ENCODE measurements at places on chromosomes 6 and 20.

DNA sequence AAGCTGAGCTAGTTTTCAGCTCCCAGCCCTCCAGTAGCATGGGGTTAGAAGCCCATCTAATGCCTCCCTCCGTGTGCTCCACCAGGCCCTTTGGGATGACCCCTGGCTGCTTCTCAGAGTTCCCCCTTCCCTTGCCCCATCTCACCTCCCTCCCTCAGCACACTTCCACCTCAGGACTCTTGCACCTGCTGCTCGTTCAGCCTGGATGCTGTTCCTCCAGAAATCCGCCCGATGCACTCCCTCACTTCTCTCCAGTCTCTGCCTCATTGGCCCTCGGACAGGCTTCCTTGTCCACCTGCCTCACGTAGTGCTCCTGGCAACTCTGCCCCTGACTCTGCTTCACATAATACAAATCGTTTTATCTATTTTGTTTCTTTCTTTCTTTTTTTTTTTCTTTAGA lies 26.8 kb downstream of the FGD2 start:
- DNase-seq: no peak

DNA sequence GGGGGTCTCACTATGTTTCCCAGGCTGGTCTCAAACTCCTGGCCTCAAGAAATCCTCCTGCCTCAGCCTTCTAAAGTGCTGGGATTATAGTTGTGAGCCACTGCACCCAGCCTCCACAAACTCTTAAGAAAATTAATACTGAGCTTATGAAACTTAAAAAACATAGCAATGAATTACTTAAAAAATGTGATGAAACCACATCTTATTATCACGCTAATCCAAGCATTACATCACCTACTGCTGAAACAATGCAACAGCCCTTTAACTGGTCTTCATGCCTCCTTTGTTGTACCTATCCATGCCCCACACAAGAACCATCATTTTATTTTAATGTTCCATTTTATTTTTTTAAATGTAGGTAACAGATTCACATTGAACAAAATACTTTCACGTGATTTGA lies 24.9 kb downstream of the SESN1 start:
- no peak for DNase-seq

- DNase-seq: no peak
Observed at GRCh38 chr20:31474097-31474436, 860 bp downstream of the DEFB124 start.

DNA sequence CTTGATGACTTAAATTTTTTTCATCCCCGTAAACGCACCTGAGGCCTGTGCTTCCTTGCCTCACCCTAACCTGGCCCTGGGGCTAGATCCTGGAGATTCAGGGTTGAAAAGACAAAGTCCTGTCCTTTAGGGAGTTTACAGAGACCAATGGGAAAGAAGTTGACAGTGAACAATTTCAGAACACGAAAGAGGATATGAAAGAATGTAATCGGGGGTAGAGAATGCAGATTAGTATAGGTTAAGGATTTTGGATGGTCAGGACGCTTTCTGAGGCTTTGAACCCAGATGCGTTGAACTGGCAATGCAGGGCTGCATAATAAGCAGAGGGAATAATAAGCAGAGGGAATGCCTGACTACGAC lies 1.7 kb upstream of the FBXO5 start:
- DNase-seq: no peak

- no peak for DNase-seq
Observed at GRCh38 chr20:33999025-33999649, 5.4 kb downstream of the RALY start.

- DNase-seq: no peak
Observed at GRCh38 chr6:168865-169455, 123.3 kb upstream of the DUSP22 start.

DNA sequence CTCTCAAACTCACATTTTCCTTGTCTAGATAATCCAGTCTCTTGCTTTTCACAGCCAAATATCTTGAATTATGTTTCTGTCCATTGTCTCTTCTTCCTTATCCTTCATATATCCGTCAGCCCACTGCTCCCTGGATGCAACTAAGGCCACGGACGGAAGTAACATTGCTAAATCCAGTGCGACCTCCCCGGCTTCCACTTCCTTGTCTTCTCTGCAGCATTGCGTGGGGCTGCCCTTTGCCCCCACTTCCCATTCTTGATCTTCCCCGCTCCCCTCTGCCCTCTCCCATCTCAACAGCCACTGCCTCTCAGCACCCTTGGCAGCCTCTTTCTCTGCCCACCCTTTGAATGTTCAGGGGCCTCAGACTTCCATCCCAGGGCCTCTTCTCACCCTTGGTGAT lies 190.4 kb upstream of the UST start:
- no peak for DNase-seq

GRCh38 chr20:57090590-57091560 lies 175.6 kb downstream of the BMP7 start:
- no peak for DNase-seq

DNA sequence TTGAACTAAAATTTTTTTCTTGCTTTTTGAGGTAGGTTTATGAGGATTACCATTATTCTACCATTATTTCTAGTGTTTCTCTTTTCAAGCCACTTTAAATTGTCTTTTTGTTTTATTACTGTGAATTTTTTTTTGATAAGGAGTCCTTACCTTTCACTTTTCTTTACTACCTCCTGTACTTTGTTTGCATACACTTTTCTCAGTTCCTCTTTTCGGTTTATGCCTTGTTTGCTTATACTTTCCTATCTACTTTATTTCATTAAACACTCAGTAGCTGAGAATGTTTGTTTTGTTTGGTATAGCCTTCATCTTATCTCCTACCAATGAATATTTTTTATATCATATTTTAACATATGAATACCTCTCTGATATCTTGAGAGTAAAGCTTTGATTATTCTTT lies 147.9 kb downstream of the TFAP2B start:
- DNase-seq: no peak

- DNase-seq: no peak
Observed at GRCh38 chr6:83273596-83273995, 80.4 kb downstream of the RWDD2A start.

- DNase-seq: no peak
Observed at GRCh38 chr6:157092736-157093135, 230.6 kb downstream of the TMEM242 start.

DNA sequence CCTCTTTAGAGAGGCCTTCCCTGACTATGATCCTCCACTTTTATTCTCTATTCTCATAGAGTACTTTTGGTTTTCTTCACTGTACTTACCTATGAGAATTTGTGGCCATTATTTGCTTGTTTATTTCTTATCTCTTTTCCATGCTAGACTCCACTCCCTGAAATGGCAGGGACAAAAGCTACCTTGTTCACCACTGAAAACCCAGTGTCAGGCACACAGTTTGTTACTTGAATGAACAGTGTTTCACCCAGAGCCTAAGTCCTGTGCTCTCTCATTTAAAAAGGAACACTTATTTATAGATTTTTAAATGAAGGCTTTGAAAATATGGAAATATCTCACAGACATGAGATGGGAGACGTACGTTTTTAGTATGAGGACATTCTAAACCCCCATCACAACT lies 47.7 kb upstream of the ENPP5 start:
- DNase-seq: no peak

DNA sequence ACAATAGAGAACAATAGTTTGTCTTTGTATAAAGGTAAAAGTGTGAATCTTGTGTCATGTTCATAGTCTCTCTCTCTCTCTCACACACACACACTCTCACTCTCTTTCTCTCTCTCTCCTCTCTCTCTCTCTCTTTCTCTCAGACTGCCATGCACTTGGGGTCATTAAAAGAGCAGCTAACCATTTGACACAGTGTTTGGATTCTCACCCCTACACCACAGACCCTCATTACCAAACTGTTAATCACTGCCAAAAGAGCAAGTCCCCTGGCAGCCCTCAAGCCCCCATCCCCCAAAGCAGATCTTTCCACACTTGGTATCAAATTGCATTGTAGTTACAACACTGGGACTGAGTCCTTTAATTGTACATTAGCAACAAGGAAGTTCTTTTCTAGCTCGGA lies 305.8 kb upstream of the RSPO3 start:
- DNase-seq: no peak

- DNase-seq: no peak
Observed at GRCh38 chr6:14000901-14001300, 76.1 kb downstream of the RNF182 start.

DNA sequence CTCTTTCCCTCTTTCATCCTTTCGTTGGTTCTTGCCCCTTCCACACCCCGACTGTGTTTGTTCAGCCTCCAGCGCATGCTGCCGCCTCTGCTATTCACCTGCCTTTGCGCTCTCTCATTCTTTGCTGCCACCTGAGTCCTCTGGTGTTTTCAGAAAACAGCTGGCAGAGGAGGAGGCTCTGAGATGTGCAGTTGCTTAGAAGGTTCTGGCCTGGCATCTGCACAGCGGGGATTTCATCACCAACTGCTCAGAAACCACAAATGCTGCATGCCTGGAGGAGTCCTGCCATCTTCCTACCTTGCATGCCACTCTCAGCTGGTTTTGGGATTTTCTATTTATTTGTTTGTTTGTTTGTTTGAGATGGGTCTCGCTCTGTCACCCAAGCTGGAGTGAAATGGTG lies 39.2 kb upstream of the CLDN20 start:
- no peak for DNase-seq

- no peak for DNase-seq
Observed at GRCh38 chr20:13337090-13337784, 116.2 kb downstream of the ISM1 start.

GRCh38 chr6:39353698-39354315 lies 31.3 kb upstream of the KCNK16 start:
- no peak for DNase-seq

DNA sequence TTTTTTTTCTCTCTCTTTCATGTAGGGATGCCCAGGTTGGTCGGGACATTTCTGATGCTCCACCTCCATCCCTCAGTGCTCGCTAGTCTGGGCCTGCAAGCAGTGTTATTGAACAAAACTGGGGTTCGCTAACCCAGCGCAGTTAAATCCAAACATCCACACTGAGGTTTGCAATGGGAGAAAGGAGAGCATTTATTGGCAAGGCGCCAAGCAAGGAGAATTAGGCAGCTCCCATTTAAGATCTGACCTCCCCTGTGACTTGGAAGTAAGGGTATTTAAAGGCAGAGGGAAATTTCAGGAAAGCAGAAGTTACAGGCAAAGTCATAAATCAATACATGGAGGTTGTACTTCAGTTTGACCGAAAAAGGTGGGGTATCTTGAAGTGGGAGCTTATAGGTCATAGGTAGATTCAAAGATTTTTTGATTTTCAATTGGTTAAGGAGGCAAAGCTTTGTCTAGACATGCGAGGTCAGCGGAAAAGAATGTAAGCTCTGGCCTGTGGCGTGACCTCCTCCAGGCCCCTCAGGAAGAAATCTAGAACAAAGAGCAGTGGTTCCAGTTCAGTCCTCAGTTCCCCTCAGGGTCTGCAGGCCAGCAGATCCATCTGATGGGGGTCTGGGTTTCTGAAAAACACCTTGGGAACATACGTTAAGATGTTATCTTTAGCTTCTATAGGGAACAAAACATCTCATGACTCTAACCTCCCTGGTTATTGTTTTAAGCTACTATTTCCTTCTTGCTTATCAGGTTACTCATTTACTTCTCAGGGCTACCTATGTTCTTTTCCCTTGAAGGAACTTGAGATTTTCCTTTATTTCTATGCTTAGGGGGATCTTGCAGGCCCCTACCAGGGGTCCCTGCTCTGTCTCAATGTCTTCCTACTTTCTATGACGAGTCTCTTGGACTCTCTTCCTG lies 66.0 kb upstream of the KIF16B start:
- no peak for DNase-seq

GRCh38 chr20:32651537-32651936 lies 22.2 kb downstream of the C20orf203 start:
- no peak for DNase-seq

GRCh38 chr6:40962241-40962640 lies 76.8 kb downstream of the UNC5CL start:
- no peak for DNase-seq

DNA sequence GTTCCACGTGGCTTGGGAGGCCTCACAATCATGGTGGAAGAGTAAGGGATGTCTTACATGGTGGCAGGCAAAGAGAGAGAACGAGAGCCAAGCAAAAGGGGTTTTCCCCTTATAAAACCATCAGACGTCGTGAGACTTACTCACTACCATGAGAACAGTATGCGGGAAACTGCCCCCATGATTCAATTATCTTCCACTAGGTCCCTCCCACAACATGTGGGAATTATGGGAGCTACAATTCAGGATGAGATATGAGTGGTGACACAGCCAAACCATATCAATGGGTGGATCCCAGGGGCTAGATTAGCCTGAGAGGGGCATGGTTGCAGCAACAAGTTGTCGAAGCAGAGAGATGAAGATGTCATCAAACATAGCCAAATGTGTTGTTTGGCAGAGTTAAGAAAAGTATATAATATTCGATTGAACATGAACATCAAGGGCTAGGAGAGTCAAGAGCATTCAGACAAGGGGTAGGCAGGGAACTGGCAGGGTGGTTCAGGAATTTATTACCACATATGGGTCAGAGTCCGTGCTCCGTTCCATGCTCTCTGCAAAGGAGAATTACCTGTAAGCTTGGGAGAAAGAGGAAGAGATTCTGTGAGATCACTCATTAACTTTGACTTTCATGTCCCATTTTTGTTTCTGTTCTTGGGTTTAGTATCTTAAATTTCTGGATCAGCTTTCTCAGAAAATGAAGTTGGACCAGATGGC lies 98.8 kb downstream of the CCDC170 start:
- no peak for DNase-seq

GRCh38 chr6:106572436-106572835 lies 56.9 kb downstream of the RTN4IP1 start:
- no peak for DNase-seq

- DNase-seq: no peak
Observed at GRCh38 chr6:119179842-119180241, 101.4 kb upstream of the FAM184A start.

DNA sequence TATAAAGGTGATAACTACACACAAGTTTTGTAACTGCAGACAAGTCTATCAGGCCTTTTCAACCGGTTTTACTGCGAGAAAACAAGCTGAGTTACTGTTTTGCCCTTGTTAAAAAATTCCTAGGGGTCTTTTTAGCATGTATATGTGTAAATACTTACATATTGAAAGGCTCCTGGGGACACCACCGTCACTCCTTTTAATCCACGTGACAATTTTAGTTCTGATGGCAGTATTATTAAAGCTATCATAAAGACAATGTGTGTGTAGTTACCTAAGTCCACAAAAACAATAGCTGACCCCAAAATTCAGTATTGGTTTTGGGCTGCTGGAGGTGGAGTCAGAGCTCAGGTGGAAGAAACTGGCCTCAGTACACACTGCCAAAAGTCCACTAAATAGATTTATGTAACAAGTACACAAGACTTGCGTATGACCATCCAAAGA lies 41.3 kb upstream of the HFE start:
- DNase-seq: no peak

Measured in NCI-H2171 (cell line).